Activated naive CD4-positive, alpha-beta T cell treated with anti-CD3 and anti-CD28 coated beads for 36 hours (primary cell): ENCODE measurements at places on chromosomes 13 and 19. TPM values are rescaled to one million over a fixed set of nuclear protein-coding genes. Genes with fewer than 3 reads are reported as not detected.

- H3K27ac ChIP-seq = no peak overlapping the region
- H3K36me3 ChIP-seq = no peaks in the 10 kb centered on the region
- H3K4me1 ChIP-seq = peaks cover 5% of the 10 kb centered on the region
- peaks cover 8% of the 10 kb centered on the region for H3K27me3 ChIP-seq
- no peak for DNase-seq
- H3K4me3 ChIP-seq = no peak overlapping the region
These were observed 10.3 kb downstream of the IL17D start for GRCh38 chr13:20713751-20714150.

DNA sequence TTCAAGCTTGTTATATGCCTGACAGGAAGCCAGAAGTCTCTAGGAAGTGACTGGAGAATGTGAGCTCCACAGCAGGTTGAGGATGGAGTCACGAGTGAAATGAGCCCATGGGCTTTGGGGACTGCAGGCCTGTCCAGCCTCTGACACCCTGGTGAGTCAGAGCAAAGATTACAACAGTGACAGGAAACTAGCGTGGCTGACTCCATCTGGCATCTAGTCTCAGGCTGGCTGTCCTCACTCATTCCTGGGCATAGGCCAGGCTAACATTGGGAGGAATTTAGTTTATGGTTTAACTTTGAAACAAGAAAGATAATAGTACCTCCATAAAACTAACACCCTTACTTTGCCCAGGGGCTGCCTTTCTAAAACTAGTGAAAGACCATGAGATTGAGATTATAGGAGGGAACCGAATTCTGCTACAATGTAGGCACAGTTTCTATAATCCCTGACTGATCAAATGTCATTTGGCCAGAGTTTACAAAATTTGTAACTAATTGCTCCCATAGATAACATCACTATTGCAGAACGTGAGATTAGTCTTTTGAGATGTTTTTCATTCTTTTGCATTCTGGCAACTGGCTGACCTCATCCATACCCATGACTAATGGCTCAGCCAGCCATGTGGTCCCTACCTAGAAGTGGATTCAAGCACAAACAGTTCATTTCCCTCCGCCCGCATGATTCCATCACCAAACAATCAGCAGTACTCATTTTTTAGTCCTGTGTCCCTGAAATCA lies 28.4 kb downstream of the PSG1 start:
- peaks cover 6% of the 10 kb centered on the region for H3K27me3 ChIP-seq
- no peaks in the 10 kb centered on the region for H3K4me1 ChIP-seq
- DNase-seq = no peak
- H3K36me3 ChIP-seq = no peaks in the 10 kb centered on the region

C2CD4C gene
- 0.10 TPM for total RNA-seq

C19orf44 gene
- total RNA-seq = 2.1 TPM

DNA sequence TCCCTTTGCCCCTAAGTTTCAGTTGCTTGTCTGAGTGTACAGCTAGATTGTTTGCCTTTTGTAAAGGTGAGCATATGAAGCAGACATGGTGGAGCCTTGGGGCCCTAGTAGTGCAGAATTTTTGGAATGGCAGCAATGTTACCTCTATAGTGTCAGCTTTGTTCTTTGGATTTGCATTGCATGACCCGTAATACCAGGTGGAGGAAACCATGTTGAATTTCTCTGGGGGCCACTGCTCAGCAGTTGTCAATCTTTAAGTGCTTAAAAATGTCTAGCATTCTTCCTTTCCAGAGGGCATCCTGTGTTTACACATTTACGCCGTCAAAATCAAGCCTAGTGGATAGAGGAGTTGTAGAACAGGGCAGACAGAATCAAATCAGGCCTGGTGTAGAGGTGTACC lies 303.3 kb downstream of the ATP8A2 start:
- no peaks in the 10 kb centered on the region for H3K36me3 ChIP-seq
- DNase-seq = no peak
- H3K27ac ChIP-seq = no peak overlapping the region
- H3K4me3 ChIP-seq = no peak overlapping the region
- H3K4me1 ChIP-seq = no peaks in the 10 kb centered on the region

DNA sequence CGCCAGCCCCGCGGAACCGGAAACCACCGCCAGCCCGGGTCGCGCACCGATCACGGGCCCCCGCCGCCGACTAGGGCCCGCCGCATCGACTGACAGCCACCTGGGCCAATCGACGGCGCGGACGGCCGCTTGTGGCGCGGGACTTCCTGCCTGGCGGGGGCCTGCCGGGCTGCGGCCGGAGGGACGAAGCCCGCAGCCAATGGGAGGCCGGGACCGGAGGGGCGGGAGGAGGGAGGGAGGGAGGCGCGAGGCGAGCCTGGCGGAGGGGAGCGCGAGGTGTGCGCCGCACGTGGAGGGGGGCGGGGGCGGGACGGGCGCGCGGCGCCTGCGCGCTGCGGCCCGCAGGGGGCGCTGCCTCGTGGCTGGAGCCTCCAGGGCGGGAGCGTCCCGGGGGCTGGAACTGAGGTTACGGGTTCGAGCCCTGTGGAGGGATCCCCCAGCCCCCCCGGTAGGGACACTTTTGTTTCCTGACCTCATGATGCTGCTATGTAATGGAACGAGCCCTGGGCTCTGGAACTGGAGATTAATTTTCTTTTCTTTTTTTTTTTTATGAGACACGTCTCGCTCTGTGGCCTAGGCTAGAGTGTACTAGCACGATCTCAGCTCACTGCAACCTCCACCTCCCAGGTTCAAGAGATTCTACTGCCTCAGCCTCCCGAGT lies at the start of gene MLLT1:
Gene MLLT1 (minus strand): TSS at position 45 of the 661 bp plus-strand sequence. CDS start 191 bp downstream, outside the sequence.
- peak; percentile 97 for DNase-seq
- H3K4me1 ChIP-seq = peaks cover 33% of the 10 kb centered on the region
- no peaks in the 10 kb centered on the region for H3K27me3 ChIP-seq
- peak within 1 kb of the TSS; percentile 94 for H3K4me3 ChIP-seq

ZNF568 gene
- total RNA-seq = 5.3 TPM

GRCh38 chr13:78841358-78841963 lies 182.5 kb upstream of the OBI1 start:
- H3K27me3 ChIP-seq = peaks cover 6% of the 10 kb centered on the region
- H3K27ac ChIP-seq = no peak overlapping the region
- no peaks in the 10 kb centered on the region for H3K4me1 ChIP-seq
- H3K4me3 ChIP-seq = no peak overlapping the region
- no peak for DNase-seq

MISP3 gene
- total RNA-seq = 0.45 TPM

ZC3H13 gene
- 42.2 TPM for total RNA-seq

GRCh38 chr13:95643936-95644598 lies 439 bp downstream of the DZIP1 start:
- peaks cover 5% of the 10 kb centered on the region for H3K4me1 ChIP-seq
- H3K36me3 ChIP-seq = no peaks in the 10 kb centered on the region
- H3K27me3 ChIP-seq = peaks cover 42% of the 10 kb centered on the region
- no peak overlapping the region for H3K27ac ChIP-seq
- H3K4me3 ChIP-seq = peak overlapping the region; percentile 63

- H3K27me3 ChIP-seq = peaks cover 2% of the 10 kb centered on the region
- DNase-seq = peak; percentile 91
- peak within 1 kb of the TSS; percentile 98 for H3K27ac ChIP-seq
- peaks cover 32% of the 10 kb centered on the region for H3K4me1 ChIP-seq
- H3K36me3 ChIP-seq = no peaks in the 10 kb centered on the region
These were observed at the start of gene FFAR1 for GRCh38 chr19:35347171-35347929. Gene FFAR1, plus strand, starts transcription at chr19:35347902. Its CDS starts 3,650 bp downstream, at chr19:35351552.

GRCh38 chr19:55474269-55475265 lies 1.9 kb upstream of the ZNF628 start:
- H3K4me1 ChIP-seq = peaks cover 25% of the 10 kb centered on the region
- H3K27me3 ChIP-seq = no peaks in the 10 kb centered on the region
- H3K27ac ChIP-seq = no peak overlapping the region
- H3K4me3 ChIP-seq = peak overlapping the region; percentile 24
- no peak for DNase-seq
- no peaks in the 10 kb centered on the region for H3K36me3 ChIP-seq

DNA sequence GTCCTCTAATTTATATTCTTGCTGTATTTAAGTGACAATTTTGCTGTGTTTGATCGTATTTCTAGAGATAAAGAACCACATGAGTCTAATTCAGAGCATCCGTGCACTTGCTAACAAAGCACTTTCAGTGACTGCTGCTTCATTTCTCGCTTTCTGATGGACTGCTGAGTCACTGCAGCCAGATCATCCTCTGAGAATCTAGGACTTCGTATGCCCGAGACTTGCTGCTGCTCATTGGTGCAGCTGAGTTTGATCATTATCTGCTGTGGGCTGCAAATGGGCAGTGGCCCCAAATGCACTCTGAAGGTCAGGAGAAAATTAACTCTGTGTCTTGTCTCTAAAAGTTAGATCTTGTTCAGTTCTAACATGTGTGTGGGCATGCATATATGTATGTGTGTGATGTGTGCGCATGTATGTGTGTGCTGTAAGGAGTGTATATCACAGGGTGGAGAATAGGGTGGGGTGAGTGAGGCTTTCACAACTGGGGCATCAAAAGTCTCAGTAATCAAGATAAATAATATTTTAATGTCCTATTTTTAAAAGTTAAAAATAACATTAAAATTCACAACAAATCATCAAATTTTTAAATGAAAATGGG lies 342.6 kb downstream of the MTUS2 start:
- no peaks in the 10 kb centered on the region for H3K4me1 ChIP-seq
- H3K36me3 ChIP-seq = no peaks in the 10 kb centered on the region
- H3K27me3 ChIP-seq = peaks cover 10% of the 10 kb centered on the region
- no peak overlapping the region for H3K27ac ChIP-seq

DNA sequence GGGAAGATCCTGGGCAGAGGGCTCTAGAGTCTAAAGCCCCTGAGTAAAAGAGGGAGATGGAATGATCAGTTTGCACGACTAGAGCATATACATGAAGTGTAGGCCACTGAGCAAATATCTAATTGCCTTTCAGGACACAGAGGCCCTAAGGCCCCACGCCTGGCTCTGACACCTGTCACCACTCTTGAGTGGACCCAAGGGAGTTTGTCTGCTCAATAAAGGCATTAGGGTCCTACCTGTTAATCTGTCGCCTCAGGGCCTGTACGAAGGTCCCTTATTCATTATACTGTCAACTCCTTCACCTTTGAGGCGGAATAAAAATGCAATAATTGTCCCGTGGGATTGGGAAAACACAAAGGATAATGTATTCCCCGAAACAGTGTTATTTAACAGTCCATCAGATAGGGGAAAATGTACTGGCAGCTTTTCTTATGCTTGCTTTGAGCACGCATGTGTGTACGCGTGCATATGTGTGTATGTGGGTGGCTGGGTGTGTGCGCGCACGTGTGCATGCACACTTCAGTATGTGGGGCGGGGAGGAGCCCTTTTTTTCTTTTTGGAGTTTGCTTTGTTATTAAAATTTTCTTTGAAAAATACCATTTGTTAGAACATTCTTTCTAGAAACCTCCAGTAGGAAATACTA lies 161.8 kb upstream of the SERP2 start:
- no peaks in the 10 kb centered on the region for H3K27me3 ChIP-seq
- H3K4me1 ChIP-seq = no peaks in the 10 kb centered on the region
- no peaks in the 10 kb centered on the region for H3K36me3 ChIP-seq
- no peak for DNase-seq
- no peak overlapping the region for H3K27ac ChIP-seq
- no peak overlapping the region for H3K4me3 ChIP-seq

DNA sequence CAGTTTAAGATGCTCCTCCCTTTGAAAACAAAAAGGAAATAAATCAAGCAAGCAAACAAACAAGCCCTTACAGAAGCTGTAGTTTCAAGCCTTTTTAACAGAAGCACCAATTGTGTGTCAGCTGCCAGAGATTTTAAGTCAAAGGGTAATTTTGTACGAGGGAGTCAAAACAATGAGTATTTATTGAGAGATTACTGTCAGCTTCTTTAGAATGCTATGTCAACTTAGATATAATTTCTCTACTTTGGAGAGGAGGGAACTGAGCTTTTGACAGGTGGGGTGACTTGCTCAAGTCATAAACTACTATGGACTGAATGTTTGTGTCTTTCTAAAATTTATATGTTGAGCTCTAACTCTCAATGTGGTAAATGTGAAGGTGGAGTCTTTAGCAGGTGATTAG lies 10.5 kb upstream of the CBY2 start:
- no peaks in the 10 kb centered on the region for H3K36me3 ChIP-seq
- H3K27me3 ChIP-seq = no peaks in the 10 kb centered on the region
- peaks cover 18% of the 10 kb centered on the region for H3K4me1 ChIP-seq

DNA sequence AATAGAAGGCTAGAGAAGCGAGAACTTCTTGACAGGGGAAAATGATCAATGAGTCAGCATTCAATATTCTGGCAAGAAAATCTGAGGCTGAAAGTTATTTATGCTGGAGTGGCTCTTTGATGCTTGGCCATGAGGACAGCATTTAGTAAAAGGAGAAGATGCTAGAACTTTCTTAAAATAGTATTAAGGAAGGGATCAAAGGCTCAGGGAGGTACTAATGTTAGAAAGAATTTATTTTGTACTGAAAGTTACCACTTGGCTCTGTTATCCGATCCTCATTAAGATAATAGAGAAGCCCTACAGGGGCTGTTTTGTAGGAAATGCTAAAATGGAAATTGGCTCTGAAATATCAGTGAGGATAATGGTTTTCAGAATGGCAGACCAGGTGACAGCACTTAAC lies 1774.6 kb upstream of the PCDH20 start:
- H3K27ac ChIP-seq = no peak overlapping the region
- H3K36me3 ChIP-seq = no peaks in the 10 kb centered on the region
- no peaks in the 10 kb centered on the region for H3K4me1 ChIP-seq
- no peaks in the 10 kb centered on the region for H3K27me3 ChIP-seq
- H3K4me3 ChIP-seq = no peak overlapping the region
- no peak for DNase-seq

MYH14 gene
- total RNA-seq = not detected

GPC5 gene
- 0.38 TPM for total RNA-seq

DNA sequence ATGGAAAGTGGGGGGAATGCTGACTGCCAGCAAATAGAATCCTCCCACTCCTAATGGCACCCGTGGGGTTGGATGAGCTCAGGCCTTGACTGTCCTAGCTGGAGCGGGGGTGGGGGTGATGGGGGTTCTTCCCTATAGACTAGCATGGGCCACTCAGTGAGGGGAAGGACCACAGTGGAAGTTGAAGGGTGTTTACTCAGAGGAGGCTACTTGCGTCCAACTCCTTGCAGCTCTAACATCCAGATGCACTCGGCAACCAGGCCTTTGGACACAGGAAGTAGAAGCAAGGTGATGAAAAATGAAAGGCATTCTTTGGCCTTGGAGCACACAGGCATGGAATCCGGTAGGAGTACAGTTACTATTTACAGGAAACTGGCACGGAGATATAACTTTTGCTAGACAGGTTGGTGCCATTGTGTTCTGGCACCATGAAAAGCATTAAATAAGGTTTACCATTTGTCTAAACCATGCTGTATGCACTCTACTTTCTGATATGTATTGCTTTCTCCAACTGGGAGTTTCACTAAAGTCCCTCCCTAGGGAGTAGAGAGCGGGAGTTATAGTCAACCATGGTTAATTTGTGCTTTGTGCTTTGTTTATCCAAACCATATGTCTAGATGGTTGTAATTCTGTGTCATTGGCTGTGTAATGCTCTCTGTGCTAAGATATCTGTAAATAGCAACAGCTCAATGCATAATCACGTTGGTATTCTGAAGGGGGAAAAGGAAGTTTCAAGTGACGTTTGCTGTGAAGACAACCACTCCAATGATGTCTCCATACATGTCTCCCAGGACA lies 125.3 kb downstream of the TSHZ3 start:
- DNase-seq = no peak
- no peak overlapping the region for H3K27ac ChIP-seq
- peaks cover 2% of the 10 kb centered on the region for H3K36me3 ChIP-seq

PSENEN gene
- total RNA-seq = 37.7 TPM

GRCh38 chr13:112870737-112871287 lies 98.2 kb upstream of the MCF2L start:
- peaks cover 29% of the 10 kb centered on the region for H3K36me3 ChIP-seq
- peak; percentile 1 for DNase-seq
- no peak overlapping the region for H3K4me3 ChIP-seq
- peaks cover 19% of the 10 kb centered on the region for H3K4me1 ChIP-seq
